ENCODE measurements at places on chromosomes 3 and 15.

GRCh38 chr3:143563786-143564185, 284.5 kb downstream of the SLC9A9 start:
- DNase-seq, result no peak

- DNase-seq, result no peak
Observed at GRCh38 chr15:29143909-29144635, 125.5 kb downstream of the NSMCE3 start.

DNA sequence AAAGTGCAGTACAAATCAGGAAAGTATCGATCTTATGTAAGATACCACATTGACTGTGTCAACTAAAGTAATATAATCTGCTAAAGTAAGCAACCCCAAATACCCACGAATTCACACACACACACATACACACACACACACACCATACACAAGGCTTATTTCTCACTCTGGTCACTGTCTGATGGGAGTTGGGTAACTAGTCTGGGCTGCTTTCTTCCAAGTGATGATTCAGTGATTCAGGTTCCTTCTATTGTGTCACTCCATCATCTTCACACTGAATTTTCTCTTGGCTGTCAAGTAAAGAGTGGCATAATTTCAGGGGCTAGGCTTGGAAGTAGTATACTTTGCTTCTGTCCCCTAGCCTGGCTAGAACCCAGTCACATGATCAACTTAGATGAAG, 104.8 kb upstream of the CCDC54 start:
- no peak for DNase-seq

DNA sequence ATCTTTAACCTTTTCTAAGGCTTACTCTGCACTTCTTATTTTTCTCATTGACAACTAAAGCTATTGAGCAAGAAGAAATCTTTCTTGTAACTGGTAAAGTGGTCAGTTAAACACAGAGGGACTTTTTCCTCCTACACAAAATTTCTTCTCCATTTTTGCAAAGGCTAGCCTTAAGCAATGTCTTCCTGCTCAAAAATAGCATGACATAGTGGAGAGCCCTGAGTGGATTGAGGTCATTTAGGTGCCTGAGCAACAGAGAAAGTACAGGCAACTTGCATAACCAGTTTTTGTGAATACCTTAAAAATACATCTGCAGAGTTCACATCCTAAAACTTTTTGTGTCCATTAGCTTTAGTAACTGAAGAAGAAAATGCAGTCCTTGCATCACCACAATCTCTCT, 144.7 kb upstream of the TTC14 start:
- DNase-seq, result no peak

GRCh38 chr3:186512570-186513302, 31.4 kb downstream of the CRYGS start:
- no peak for DNase-seq

DNA sequence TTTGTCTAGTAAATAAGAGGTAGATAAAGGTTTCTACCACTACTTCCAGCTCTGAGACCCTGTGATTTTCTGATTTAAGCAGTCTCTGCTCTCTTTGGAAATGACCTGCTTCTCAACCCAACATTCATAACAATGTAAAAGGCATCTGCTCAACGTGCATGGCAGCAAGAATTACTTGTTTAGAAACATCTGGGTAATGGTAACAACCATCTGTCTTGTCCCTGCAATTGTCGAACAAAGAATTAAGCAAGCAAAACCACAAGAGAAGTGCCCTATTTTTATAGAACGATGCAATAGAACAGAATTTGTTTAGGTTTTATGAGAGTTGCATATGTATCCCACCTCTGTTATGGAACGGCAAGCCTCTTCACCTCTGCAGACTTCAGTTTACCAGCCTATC, 7.1 kb upstream of the FSIP1 start:
- DNase-seq, result no peak

- DNase-seq, result peak; percentile 32
Observed at GRCh38 chr15:50685976-50686468, 575 bp downstream of the TRPM7 start.

DNA sequence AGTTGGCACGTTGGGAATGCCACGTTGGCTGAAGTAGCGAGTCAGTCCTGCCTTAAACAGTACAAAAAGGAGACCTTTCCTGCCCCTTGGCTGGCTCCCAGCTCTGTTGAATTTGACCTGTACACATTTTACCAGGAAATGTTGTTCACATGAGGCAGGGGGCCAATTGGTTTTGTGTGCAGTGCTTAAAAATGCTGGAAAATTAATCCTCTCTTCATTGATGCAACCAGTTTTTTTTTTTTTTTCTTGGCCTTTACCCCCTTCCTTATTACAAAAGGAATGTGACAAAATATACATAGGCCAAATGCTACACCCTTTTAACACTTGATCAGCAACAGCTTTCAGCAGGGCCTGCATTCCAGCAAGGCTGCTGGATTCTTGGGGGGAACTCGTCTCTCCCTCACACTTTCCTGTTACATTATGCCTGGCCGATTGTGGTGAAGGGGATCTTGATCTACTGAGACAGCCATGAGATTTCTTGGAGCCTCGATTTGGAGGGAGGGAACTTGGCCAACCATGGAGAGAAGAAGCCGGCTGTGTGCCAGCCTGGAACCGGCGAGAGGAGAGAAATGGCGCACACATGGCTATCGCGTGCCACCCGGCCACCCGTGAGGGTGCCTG, 93.1 kb downstream of the DNASE1L3 start:
- DNase-seq, result no peak

DNA sequence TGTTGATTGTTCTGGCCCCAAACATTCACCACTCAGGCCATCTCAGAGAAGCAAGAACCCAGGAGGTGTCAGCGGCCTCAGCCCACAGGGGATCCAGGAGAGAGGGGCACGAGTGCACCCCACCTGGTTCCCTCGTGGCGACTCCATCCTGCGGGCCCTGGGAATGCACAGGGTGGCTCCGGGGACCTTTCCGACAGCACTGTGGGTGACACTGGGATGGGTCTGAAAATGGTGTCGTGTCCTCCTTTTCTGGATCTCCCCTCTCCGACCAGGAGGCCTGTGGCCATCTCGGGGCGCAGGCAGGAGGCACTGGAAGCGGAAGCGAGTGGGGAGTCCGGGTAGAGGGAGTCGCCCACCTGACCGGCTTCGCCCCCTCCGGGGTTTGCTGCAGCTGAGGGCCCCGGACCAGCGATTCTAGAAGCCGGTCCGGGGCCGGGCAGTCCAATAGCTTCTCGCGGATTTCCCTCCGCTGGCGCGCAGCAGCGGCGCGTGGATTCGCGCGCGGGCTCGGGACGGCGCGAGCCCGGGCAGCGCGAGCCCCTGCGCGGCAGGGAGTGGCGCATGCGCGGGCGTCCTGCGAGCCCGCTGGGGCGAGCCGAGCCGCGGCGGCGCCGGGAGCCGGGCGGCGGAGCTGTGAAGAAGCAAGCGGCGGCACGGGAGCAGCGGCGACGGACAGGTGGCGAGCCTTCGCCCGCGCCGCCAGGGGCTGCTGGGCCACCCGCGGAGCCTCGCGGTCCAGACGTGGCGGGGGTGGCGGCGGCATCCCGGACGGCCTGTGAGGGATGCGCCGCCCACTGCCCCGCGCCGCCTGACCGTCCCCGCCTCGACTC, at the start of gene DOCK3:
Gene DOCK3, plus strand, starts transcription at position 579 of the 830 bp plus-strand sequence. CDS start 337 bp downstream, outside the sequence.
- no peak for DNase-seq

- no peak for DNase-seq
Observed at GRCh38 chr15:28960979-28961378, 75.2 kb downstream of the APBA2 start.

DNA sequence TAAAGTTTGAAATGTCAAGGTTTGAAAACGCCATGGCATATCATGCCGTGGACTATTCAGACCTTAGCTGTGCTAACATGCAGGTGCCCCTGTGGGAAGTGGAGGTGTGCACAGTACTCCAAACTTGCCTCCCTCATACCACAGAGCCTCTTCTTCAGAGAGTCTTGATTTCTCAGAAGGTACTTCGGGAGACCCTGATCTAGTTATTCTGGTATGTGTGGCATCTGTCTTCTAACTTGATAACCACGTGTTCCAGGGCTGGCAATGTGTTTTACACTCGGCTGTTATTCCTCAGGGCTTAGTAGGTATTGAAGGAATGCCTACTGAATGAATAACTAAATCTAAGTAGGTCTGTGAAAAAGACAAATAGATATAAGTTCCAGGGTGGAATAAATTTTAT, 309.9 kb downstream of the CLSTN2 start:
- no peak for DNase-seq

- DNase-seq, result no peak
Observed at GRCh38 chr3:64355401-64355807, 130.1 kb upstream of the PRICKLE2 start.

GRCh38 chr3:142081178-142081577, 68.2 kb downstream of the TFDP2 start:
- no peak for DNase-seq

GRCh38 chr3:131082871-131083863, 56.5 kb downstream of the NEK11 start:
- DNase-seq, result no peak

- DNase-seq, result no peak
Observed at GRCh38 chr15:49712846-49713450, 92.1 kb downstream of the DTWD1 start.

DNA sequence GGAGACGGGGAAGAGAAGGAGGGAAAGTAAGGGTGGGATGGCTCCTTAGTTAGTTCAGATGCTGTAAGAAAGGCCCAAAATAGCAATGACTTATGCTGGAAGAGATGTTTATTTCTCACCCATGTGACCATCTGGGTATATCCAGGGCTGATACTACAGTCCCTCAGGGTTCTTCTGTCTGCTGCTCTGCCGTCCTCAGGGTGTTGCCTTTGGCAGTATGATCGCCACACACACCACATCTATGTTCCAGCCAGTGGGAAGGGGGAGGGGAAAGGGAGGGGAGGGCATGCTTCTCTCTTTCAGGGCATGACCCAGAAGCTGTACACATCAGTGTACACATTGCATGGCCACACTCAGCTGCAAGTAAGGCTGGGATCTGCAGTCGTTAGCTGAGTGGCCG, 10.2 kb downstream of the CD276 start:
- DNase-seq, result no peak

- DNase-seq, result no peak
Observed at GRCh38 chr3:177300842-177301241, 103.6 kb upstream of the TBL1XR1 start.

DNA sequence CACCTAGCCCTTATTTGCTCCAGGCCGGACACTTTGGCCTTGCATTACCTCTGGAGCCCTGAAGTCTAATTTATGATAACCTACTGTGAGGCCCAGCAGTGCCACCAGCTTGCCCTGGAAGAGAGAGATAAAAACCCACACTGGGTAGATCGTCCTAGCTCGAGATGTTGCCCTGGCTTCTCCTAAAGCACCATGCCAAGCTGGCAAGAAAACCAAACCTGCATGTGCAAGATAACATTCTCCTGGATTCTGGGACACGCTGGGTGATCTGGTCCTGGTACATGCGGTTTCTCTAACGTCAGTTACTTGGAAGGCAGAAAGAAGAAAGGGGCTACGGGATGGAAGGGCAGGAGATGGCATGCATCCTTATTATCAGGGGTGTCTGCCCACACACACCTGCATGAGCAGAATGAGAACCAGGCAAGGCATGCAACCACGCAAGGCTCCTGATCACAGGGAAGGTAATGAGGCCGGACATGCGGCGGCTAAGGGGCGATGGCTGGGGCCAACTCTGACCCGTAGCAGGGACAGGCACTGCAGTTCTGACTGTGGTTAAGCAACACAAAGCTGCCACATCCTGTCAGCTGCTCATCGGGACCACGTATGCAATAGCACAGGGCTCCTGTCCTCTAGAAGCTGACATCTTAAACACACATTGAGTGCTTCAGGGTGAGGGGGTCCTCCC, 73.0 kb downstream of the OXNAD1 start:
- DNase-seq, result no peak

DNA sequence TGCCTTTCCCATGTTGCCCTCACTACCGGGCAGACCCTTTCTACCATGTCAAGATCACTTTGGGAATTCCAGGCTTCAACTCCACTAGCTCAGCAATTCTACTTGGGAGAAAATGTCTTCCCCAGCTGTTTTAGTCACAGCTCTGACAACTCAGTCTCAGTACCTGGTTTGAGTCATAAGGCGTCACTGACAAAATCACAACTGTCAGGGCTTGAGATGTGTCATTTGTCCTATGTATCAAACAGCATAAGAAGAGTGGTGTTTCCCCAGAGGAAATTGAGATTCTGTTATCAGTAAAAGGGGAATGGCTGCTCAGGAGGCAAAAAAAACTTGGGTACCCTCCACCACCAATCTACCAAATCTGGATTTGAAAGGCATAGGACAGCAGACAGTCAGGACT, 594.9 kb upstream of the SUCLG2 start:
- no peak for DNase-seq

DNA sequence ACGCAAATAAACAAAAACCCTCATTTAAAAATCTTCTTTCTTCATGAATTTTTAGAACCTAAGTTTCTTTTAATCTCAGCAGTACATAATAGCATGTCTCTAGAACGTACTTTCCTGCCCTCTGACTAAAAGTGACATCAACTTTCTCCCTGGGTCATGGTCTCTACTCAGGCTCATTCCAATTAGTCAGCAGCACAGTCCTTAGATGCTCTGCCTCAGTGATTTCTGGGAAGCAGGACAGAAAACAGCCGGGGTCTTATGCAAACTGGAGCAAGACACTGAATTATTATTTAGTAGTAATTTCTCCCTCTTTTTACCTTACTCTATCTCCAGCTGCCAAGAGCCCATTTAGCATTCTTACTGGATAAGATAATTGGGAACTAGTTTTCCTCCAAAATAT, 365.2 kb downstream of the TUSC7 start:
- no peak for DNase-seq

DNA sequence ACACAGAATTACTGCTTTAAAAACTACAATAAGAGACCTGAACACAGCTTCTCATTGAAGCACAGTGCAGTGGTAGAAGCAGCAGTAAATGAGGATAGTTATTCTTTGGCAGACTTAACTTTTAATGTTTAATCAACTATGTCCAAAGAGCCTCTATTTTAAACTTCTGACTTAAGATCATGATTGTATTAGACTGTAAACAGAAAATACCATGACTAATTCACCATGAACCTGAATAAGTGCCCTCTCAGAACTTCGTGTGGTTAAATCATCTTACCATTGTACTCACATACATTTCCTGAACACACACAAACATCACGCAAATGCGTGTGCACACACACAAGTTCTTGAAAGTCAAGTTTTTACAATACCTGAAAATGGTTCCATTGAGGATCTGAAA, 13.9 kb downstream of the CEP152 start:
- DNase-seq, result no peak

- DNase-seq, result no peak
Observed at GRCh38 chr15:39511000-39511915, 69.6 kb upstream of the THBS1 start.
